Stimulated activated CD8-positive, alpha-beta memory T cell treated with anti-CD3 and anti-CD28 coated beads, Interleukin-4, amount 100 ng/mL, for 1 hour (primary cell): ENCODE measurements at places on chromosomes 7 and 10.

DNA sequence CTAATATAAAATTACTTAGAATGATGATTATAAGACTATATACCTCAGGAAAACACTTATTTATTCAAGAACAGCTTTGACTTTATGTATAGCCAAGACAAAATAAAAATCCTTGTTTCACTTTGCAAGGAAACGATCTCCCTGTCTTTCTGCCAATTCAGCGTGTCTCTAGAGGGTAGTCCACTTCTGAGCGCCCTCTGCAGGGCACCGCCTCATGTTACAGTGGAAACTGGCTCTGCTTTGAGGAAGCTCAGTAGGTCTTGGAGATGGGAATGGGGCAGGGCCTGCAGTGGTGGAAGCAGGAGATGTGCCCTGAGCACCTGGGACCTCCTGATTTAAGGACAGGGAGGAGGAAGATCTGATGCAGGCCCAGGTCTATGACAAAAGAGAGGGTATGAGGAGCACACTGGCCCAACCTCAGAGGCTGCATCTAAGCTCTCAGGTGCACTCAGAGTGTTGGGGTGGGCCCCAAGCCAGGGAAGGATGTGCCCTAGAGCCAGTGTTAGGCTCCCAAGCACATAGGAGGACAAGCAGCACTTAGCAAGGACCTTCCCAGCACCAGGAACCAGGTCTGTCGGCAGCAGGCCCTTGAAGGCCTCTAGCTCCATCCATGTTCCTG, 481.0 kb downstream of the TNS3 start:
- DNase-seq = no peak

DNA sequence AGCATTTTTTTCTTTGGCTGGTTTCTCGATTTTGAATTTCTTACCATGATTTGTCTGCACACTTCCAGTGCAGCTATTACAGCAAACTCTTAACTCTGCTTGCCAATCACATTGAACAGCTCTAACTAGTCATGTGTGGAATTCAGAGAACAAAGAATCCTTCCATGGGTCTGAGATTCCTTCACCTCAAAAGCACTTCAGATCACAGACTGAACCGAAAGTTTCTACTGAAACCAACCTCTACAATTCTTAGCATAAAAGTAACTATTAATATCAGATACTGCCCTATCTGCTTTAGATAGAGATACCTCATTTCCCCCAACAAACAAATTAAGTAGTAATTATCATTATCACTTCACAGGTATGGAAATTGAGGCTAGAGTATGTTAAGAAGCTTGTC, 56.5 kb upstream of the SP4 start:
- no peak for DNase-seq

- no peak for DNase-seq
Observed at GRCh38 chr10:86048571-86048970, 318.0 kb downstream of the GRID1 start.

DNA sequence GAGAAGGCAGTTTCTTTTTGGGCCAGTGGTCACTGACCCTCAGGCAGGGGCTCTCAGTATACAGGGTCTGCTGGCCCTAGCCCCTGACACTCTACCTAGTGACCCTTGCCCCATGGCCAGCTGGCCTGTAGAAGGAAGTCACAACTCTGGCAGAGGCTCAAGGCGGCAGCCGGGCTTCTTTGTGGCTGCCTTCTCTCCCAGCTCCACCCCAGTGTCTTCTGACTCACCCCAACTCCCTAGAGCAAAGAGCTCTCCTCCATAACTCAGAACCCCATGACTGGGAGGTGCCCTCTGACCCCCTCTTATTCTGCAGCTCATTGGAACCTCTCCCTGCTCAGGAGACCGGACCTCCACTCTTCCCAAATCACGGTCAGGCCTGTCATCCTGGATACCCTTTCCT, 358.2 kb downstream of the FGFR2 start:
- no peak for DNase-seq

DNA sequence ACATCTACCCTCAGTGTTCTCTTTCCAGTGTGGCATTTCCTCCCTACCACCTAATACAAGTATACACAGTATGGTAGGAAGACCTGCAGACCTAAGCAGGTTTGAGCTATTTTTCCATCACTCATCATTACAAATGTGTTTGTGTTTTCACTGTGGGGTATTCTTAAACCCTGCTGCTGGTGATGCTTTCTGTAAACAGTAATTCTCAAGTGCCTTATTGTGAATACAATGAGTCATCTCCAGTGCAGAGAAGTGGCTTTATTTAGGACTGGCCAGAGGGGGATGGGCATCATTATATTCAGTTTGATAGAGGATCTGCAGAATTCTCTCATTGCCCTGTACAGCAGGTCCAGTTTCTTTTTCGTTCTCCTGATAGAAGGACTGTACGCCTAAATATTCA, 63.7 kb downstream of the GRM8 start:
- no peak for DNase-seq

DNA sequence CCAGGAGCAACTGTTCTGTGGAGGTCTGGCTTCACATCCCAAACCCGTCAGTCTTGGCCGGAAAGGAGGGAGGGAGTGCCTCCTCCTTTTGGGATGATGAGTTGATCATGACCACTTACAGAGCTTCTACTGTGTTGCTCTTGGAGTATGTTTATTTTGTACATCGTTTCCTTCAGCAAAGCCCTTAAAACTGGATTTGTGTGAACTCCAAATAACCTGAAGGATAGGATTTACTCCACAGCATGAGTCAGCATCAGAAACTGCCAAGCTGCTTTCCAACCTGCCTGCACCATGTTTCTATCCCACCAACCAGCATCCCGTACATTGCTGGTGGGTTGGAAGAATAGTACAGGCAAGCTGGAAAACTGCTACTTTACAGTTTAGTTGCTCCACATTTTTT, 3.5 kb downstream of the CCDC201 start:
- no peak for DNase-seq

GRCh38 chr10:11237571-11237970, 219.9 kb downstream of the CELF2 start:
- no peak for DNase-seq

DNA sequence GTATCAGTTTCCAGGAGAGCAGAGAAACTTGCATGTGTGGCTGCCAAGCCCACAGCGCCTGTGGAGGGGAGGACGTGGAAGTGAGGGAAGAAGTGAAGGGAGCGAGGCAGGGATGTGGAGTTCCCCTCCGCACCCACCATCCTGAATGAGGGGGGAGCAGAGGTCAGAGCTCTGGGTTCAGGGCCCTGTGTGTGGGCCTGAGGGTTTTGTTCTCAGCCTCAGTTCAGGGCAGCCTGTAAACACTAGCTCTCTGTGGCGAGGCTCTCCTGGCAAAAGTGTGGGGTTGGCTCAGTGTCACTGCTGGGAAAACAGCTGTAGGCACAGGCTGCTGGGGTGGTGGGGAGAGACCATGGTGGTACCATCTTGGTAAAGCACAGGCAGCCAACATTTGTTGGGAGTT, 108.4 kb downstream of the C10orf105 start:
- DNase-seq = no peak

- no peak for DNase-seq
Observed at GRCh38 chr7:2387897-2388636, 15.3 kb upstream of the CHST12 start.

DNA sequence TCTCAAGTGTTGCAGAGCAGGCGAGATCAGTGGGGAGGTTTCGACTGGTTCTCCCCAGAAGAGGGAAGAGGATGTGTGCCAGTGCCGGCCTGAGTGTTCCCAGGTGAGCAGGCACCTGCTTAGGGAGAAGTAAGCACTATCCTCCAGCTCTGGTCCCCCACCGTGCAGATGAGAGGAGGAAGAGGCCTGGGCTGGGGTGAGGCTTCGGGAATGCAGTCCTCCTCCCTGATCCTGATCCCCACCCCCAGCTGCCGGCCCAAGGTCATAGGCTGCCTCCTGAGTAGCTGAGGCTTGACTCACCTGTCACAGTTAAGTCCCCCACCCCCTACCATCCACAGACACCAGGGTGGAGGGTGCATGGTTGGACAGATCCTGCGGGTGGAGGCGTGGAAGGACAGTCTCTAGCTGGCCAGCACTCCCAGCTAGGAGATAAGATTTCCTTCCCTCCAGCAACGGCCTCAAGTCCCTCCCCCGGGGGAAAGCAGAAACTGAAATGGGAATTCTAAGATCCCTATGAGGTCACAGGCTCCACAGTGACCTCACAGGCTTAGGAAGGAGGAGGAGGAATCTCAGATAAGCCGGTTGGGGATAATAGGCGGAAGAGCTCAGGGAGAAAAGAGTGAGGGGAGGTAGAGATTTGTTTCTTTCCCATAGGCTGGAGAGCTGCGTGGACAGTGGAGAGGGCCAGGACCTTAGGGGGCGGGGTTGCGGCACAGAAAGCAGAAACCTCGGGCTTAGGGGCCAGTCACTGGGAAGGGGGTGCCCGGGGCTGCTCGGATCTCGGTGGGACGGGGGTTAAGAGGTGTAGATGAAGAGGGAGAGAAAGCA, 1.0 kb downstream of the LRCH4 start:
- no peak for DNase-seq
